ENCODE measurements at places on chromosomes 1 and 21.

DNA sequence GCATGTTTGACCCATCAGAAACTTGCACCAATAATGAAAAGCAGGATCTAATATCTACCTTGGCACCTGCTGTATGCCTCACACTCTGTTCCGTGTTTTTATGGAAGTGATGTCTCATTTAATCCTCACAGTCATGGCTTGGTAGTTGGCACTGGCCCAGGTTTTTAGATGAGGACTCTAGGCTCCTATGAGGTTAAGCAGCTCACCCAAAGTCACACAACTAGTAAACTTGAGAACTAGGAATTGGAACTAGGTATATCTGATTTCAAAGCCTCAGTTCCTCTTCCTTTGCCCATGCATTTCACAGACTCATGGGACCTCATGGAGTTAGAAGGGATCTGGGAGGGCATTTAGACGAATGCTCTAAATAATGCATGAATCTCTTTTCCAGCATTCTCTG, 21.3 kb upstream of the TARBP1 start:
- DNase-seq: no peak

DNA sequence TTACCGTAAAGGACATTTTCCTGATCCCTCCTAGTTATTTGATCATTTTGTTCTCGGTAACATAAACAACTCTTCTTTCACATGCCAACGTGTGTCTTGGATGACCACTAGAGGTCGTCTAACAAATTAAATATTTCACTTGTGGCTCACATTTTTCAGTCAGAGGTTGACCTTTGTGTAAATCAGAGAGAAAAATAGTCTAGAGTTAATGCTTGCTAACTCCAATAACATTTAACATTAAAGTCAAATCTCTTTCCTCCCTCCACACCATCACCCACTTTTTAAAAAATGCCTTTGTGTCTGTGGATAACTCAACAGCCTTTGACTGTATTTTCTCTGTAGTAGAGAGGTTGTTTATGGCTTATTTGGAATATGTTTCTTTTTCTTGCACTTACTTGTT, 220.5 kb upstream of the B3GALT2 start:
- DNase-seq: peak; percentile 10

GRCh38 chr1:108534759-108535158, 25.1 kb upstream of the EEIG2 start:
- no peak for DNase-seq

- no peak for DNase-seq
Measured at GRCh38 chr1:45258059-45258650, 51.8 kb upstream of the ZSWIM5 start.

GRCh38 chr1:2471587-2472001, 4.5 kb upstream of the PLCH2 start:
- no peak for DNase-seq

- no peak for DNase-seq
Measured at GRCh38 chr1:25098717-25099116, 133.6 kb downstream of the SYF2 start.

GRCh38 chr1:23801338-23801748, 789 bp upstream of the GALE start:
- no peak for DNase-seq

- no peak for DNase-seq
Measured at GRCh38 chr1:228143480-228144192, 3.6 kb downstream of the GUK1 start.

- no peak for DNase-seq
Measured at GRCh38 chr1:175071276-175071943, 3.8 kb downstream of the TNN start.

GRCh38 chr1:38454749-38455441, 404.7 kb downstream of the RRAGC start:
- no peak for DNase-seq

DNA sequence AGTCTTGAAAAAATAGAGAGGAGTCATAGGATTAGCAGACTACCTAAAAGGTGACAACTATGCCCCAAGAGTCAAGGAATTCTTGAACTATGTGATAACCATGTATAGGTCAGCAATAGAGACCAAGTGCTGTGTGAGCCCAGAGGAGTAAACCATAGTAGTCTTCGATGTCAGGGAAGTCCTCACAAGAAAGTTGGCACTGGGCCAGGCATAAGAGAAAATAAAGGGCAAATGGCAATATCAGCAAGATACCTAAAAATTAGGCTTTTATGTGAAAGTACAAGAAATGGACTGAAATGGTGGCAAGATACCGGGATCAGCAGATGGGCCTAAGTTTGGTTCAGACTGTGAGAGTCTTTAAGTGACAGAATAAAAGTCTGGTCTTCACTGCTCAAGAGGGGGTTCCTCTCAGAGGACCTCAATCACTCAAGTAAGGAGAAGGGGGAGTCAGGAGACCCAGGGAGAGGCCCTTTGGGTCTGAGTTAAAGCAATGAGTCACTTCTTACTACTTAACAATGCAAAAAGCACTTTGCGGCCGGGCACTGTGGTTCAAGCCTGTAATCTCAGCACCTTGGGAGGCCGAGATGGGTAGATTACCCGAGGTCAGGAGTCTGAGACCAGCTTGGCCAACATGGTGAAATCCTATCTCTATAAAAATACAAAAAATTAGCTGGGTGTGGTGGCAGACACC, 95.0 kb downstream of the TEX35 start:
- DNase-seq: peak; percentile 56

DNA sequence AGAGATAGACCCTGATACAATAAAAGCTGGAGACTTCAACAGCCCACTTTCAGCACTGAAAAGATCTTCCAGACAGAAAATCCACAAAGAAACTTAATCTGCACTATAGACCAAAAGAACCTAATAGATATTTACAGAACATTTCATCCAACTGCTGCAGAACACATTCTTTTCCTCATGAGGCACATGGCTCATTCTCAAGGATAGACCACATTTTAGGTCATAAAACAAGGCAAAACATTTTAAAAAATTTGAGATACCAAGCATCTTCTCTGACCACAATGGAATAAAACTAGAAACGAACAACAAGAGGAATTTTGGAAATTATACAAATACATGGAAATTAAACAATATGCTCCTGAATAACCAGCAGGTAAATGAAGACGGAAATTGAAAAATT, 15.0 kb upstream of the IL20 start:
- no peak for DNase-seq

DNA sequence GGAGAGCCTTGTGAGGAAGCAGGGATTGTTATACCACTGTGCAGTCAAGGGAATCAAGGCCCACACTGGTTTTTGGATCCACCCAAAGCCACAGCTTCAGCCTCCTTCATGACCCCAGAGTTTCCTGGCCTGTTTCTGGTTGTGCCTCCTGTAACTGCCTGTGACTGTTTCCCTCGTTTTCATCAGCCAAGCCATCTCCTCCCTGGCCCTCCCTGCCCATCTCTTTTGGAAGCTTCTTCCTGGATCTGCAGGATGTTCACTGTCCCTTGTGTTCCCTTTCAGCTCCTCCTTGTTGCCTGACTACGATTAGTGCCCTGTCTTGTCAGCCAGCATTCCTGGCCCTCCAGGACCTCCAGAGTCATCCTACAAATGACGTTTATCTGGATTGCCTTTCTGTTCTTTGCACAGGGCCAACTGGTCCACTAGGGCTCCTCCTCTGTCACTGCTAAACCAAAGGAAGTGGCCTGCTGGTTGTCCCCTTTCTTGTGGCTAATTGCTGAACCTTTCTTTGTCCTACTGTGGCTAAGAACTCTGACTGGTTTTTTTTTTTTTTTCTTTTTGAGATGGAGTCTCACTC, 17.9 kb downstream of the SFT2D2 start:
- no peak for DNase-seq

DNA sequence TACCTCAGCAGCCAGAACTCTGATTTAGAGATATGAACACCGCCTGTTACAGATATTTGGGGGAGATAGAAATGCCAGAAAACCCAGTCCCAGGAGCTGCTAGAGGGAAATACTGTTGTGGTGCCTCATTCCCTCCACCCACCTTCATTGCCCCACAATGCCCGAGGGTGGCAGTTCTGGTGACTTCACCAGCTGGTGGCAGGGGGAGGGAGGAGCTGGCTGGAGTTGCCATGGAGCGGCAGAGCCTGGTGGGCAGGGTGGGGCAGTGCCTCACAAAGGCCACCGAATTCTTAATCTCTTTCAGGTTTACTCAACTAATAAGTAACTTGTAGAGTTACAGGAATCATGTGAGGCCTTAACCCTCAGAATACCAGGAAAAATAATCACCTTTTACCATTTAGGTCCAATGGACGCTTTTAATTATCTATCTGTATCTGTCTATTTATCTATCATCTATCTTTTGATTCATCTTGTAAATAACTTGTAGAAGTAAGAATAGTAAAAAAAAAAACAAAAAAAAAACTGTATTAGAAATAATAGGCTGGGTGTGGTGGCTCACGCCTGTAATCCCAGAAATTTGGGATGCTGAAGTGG, 11.7 kb upstream of the S100A11 start:
- no peak for DNase-seq

DNA sequence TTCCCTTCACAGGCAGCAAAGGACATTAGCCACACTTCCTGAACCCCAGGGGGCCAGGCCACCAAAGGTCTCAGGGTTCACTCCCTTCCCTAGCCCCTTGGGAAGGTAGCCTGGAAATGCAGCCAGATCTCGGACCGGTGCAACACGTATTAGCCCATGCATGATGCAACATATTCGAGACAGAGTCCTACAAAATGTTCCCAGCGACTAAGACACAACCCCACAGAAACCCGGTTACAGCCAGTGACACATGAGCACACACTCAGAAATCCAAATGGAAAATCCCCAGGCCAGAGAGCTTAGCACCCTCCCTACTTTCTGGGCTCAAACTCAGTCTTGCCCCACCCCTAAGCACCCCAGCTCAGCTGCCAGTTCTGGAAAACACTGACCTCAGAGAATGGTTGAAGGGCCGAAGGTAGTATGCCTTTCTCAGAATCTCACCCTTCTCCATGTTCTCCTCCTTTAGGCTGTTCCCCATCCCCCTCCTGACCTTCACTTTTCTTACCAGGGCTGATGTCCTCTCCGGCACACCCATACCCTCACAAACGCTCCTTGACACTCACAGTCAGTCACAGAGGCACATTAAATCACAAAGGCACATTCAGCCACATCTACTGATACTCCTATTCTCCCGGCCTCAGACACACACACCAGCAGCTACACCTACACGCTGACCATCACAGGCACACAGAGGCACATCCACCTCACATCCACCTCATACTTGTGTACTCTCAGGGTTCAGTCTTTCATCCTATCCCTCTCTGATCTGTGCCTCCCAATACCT, at the start of gene TSPAN1:
Gene TSPAN1 (plus strand): TSS at position 640 of the 784 bp plus-strand sequence. CDS start 6,021 bp downstream, outside the sequence.
- DNase-seq: no peak

GRCh38 chr1:39368045-39368444, 123.4 kb upstream of the BMP8A start:
- DNase-seq: no peak

DNA sequence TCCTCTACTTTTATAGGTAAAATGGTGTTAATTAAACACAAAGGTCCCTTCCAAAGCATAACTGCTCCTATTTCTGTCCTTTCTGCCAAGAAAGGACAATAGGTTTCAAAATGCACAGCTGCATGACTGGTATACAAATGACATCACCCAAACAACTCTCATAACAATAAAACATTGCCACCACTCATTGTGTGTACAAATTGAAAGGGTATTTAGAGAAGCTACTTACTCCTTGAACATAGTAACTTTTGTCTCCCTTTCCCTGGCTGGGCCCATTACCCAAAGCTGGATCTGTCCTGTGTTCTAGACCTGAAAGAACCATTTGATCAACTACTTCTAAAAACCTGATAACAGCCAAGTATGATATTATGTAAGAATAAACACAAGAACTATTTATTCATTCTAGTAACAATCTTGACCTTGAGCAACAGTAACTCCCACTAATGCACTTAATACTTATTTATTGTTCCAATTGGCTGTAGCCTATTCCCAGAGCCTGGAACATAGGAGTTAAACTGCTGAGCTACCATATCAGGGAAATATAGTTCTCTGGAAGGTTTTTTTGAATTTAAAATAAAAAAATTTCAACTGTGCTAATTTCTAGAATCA, 38.2 kb downstream of the TTLL7 start:
- no peak for DNase-seq

GRCh38 chr1:218323568-218324225, 21.4 kb upstream of the TGFB2 start:
- no peak for DNase-seq

DNA sequence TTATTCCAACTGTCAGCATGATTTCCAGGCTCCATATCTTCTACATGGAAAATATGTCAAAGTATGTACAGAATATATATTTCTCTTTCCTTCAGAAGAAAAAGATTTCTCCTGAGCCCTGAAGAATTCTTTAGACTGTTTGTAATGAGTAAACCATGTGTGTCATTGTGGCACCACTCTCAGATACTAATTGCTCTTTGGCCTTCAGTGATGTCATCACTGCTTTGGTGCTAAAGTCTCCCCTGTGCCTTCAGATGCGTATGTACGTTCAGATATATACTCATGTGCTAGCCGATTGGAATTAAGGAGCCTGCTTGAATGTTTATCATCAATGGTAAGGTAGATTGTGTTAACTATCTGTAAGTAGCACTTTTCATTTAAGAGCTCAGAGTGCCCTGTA, 20.6 kb upstream of the NBL1 start:
- no peak for DNase-seq

DNA sequence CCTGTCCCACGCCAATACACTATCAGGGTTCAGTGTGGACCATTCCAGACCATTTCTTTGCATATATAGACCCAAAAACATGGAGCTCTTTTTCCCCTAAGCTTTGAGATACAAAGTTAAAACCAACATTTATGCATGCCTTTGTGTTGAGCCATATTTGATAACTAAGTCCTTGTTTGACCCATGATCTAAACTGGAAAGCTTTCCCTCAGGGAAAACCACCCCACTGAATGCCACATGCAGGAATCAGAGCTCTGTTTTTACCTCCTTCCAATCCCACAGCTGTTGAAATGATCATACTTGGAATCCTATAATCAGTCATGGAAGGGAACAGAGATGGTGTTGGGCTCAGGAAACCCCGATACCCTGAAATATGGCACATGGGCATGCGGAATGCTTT, 14.8 kb upstream of the SLC45A1 start:
- no peak for DNase-seq

- no peak for DNase-seq
Measured at GRCh38 chr1:183830389-183830788, 25.5 kb downstream of the RGL1 start.

DNA sequence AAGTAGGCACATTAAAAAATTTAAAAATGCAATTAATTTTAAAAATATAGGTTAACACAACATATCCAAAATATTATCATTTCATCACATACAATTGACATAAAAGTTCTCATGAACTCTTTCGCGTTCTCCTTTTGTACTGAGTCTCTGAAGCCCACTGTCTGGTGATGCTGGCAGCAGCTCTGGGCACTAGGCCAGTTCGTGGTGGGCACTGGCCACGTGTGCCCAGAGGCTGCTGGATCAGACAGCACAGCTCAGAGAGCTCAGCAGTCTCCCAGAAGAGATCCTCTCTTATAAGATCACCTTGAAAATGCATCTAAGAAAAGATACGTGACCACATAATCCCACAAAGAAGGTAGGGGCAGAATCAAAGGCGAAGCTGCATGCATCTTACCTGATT, 9.9 kb downstream of the CEP104 start:
- DNase-seq: no peak

DNA sequence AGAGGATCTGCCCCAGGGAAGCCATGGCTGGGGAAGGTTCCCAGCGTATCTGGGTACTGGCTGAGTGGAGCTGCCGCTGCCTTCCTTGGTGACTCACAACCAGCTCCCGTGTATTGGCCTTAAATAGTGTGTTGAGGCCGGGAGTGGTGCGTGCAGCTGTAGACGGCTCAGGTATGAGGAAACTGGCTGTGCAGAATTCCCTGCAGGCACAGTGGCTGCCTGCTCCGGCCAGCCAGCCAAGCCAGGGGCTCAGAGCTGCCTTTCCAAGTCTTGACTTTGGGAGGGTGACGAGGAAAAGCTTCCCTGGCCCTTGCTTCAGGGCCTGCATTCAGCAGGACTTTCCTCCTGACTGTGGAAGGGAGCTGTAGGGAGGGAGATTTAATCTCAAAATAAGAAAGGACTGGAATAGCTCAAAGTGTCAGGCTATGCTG, at the start of gene VTCN1:
Gene VTCN1 (minus strand): TSS at position 97 of the 431 bp plus-strand sequence. CDS start 72 bp downstream, at position 25.
- DNase-seq: no peak

All from GM12864 (cell line).